ENCODE measurements at places on chromosomes 11 and 22.

- DNase-seq: no peak
Measured at GRCh38 chr11:65288706-65289536, 25.7 kb upstream of the CDC42EP2 start.

DNA sequence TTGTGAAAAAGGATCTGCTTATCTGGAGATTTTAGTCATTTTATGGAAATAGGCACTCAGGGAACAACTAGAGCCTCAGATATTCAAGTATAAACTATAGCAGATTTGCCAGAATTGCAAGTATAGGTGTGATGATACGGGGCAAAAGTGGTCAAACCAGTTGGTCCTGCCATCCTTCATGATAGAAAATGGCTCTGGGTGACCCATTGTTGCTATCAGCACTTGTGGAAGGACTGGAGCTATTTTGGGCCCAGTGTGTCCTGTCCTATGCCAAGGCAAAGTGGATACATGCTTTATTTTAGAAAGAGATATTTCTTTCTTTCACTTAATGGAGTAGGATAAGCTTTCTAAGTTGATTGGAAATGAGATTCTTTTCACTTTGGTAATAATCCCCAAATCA lies 85.2 kb downstream of the PPP6R3 start:
- DNase-seq: no peak

DNA sequence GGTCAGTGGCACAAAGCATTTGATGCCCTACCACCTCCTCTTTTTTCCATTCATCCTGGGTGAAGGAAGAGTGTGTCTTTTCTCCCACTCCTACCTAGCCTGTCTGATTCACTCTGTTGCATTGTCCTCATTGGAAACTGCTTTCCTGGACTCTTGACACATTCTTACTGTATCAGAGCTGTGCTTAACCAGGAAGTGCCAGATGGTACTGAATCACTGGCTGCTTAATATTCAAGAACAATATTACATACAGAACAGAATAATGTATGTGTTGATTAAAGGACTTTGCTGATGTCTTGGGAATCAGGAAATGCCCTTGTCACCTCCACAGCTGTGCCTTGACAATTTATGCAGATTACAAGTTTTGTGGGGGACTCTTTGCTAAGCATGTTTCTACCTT lies 44.4 kb downstream of the SVIP start:
- no peak for DNase-seq

- no peak for DNase-seq
Measured at GRCh38 chr22:32684148-32684821, 117.2 kb upstream of the TIMP3 start.

DNA sequence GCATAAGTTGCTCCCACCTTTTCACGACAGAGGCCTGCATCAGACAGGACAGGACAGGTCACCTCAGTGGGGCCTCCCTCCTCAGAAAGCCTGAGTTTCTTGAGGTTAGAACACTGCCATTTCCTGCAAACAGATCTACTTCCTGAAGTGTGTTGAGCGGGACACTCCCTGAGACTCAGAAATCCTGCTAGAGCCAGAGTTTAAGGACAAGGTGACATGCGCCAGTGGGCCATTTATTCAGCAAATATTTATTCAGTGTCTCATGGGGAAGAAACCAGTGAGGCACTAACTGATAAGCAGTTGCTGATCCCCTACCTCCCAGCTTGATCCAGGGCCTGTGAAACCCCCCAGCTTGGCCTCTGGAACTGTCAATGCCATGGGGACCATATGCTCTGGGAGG lies 454.6 kb downstream of the SOX6 start:
- no peak for DNase-seq

GRCh38 chr11:100769617-100770016 lies 82.5 kb downstream of the ARHGAP42 start:
- DNase-seq: no peak

- DNase-seq: no peak
Measured at GRCh38 chr11:100637706-100638105, 49.4 kb upstream of the ARHGAP42 start.

DNA sequence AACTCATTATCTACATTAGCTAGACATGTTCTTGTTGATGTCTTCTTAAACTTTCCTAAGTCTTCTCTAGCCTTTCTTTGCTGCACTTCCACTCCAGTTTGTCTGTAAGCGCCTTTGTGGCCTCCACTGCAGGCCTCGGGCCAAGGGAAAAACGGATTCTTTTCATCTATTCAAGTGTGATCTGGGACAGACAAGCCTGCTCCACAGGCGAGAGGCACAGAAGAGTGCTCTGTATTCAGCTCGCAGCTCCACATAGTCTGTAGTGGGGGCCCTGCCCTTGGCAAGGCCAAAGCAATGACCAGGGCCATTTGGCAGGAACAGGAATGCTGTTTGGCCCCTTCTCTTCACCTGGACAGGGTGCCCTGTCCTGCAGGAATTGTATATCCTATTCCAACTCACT lies 84.1 kb upstream of the BARX2 start:
- DNase-seq: no peak

GRCh38 chr11:101176381-101176780 lies 46.8 kb upstream of the PGR start:
- DNase-seq: no peak

DNA sequence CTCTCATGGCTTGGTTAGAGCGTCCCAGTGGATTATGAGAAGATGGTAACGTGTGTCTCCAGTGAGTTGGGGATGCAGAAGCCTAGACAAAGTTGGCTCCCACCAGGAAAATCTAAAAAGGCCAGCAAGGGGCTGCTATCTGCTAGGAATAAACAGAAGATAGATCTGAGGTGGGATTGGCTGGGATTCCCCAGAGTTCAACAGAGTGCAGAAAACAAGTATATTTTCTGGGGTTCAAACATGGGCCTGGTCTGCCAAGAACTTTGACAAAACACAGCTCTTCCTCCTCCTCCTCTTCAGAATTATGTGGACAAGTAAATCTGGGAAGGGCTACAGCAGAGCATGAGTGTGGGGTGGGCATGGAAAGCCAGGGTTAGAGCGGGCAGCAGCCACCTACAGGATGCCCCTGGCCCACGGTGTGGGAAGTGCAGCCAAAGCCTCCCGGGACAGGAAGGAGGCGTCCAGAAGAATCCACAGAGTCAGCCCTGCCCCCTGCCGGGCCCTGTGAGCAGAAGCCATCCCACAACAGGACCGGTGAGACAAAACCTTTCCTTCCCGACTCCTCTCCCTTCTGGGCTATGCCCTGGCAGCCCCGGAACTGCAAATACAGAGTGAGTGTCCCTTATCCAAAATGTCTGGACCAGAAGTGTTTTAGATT lies 67.1 kb downstream of the CD82 start:
- DNase-seq: no peak

- no peak for DNase-seq
Measured at GRCh38 chr11:9201372-9202162, 63.6 kb downstream of the DENND5A start.

GRCh38 chr11:8028766-8029165 lies 41.6 kb downstream of the EIF3F start:
- DNase-seq: no peak

DNA sequence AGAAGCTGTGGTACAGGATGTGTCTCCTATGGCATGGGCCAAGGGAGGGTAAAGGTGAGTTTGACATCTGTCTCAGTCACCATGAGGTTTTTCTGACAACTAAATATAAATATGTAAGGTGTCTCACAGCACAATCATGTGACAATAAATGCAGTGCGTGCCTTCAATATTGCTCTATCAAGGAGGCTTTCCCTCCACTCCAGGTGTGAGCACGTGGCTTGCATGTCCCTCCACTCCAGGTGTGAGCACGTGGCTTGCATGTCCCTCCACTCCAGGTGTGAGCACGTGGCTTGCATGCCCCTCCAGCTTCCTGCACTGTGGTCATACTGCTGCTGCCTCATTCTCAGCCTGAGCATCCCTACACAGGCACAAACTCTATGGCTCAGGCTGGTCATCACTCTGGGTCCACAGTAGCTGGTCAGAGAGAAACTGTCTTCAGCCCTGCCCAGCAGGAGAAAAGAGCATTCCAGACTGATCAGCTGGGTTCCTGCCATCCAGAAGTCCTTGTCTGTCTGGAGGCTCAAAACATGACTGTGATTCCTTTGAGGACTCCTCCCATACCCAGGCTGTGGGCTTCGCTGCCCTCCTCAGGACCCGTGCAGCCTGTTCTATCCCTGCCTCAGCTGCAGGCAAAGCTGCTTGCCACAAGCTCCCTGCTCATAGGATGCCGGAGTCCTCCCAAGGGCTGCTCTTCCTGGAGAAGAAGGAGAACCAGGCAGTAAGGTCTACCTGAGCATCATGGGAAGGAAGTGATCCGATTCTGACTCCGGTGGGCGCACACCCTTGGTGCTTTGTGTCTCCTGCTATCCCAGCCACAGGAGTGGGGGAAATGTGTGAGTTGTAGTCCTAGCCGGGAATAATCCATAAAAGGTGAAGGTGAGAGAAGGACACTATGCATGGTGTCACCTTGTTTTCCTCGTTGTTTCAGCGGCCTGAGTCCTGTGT lies 33.4 kb upstream of the VPREB1 start:
- no peak for DNase-seq

GRCh38 chr11:7538466-7539454 lies 25.0 kb downstream of the PPFIBP2 start:
- no peak for DNase-seq

DNA sequence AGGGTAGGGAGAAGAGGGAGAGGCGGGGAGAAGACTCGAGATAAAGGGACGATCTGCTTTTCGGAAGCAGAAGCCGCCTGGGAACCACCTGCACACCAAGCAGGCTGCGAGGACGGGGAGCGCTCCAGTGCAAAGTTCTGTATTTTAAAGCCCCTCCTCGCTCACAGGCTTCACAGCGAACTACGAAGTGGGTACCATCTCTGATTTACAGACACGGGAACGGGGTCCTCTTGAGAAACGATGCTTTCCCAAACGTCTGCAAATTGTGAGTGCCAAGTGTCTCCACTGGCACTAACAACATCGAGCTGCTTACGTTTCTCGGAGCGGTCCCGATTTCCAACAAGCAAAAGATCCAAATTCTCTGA lies 700 bp upstream of the STX3 start:
- no peak for DNase-seq

- DNase-seq: no peak
Measured at GRCh38 chr22:50061141-50061823, 3.2 kb upstream of the TTLL8 start.

- DNase-seq: no peak
Measured at GRCh38 chr22:19875061-19875530, 20.4 kb upstream of the GNB1L start.

- no peak for DNase-seq
Measured at GRCh38 chr22:23359583-23360123, 179.3 kb downstream of the BCR start.

DNA sequence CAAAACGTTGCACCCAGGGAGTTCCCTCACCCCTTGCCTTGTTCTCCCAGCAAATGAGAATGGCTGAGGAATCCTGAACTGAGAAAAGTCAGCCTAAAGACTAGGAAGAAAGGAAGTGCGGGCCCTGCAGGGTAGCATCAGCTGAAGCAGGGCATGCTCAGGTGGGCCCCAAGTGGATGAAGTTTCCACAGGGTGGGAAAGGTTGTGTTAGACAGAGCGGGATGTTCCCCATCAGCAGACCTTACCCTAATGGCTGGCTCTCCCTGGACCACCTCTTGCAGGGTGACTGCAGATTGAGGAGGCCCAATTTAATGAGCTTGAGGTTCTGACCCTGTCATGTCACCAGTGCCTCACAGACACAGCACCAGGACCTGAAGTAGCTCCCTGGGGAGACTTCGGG lies 81.5 kb upstream of the MYOD1 start:
- no peak for DNase-seq

DNA sequence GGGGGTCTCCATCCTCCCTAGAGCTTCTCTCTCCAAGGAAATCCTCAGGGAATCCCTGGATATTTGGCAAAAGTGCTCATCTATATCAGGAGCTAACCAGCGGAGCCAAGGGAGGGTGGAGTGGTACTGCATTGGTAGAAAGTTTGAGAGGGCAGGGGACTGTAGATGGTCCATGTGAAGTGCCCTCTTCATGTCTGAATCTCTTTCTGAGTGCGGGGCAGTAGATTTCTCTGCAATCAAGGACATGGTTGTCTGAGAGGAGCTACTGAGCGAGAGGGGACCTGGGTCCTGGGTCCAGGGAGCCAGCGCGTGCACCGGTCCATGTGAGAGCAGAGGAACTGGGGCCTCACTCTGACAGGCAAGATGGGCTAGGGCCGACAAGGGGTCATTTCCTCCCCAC lies 701 bp downstream of the DIXDC1 start:
- DNase-seq: no peak

DNA sequence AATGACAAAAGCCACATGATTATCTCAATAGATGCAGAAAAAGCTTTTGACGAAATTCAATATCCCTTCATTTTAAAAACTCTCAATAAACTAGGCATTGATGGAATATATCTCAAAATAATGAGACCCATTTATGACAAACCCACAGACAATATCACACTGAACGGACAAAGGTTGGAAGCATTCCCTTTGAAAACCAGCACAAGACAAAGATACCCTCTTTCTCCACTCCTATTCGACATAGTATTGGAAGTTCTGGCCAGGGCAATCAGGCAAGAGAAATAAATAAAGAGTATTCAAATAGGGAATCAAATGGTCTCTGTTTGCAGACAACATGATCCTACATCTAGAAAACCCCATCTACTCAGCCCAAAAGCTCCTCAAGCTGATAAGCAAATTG lies 52.0 kb downstream of the CASP12 start:
- no peak for DNase-seq

GRCh38 chr11:87290304-87290922 lies 252.7 kb downstream of the TMEM135 start:
- DNase-seq: no peak

DNA sequence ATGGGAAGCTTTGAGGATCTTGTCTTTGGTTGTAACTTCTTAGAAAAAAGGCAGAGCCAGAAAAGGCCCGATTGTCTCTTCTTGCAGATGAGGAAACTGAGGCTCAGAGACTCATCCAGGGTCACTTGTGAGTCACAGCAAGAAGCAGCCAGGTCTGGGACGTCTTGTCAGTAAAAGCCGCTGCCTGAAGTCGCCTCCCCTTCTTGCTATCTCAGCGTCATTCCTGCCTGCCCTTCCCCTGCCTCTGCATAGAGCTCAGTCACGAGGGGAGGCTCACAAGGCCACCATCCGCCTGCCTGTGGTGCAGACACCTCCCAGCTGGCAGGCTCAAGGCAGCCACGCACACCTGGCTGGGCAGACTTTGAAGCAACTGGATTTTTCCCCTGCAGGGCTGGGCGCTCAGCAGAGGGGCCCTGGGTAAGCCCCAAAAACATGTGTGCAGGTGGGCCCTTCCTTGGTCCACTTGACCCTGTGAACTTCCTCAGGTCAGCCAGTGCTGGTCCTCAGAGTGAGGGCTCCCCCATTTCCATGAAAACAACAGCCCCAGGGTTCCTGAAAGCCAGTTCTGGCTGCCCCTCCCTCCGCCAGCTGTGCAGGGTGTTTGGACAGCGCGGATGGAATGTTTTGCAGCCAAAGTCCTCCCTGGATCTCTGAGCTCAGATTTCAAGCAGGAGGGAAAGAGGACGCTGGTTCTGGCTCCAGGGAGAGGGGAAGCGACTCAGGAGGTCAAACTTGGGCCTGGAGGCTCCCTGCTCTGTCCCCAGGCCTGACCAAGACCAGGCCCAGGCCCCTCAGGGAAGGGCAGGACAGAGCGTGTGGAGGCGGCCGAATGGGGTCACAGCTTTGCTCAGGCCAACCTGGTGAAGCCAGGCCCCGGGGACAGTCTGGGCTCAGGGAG lies 6.0 kb upstream of the RAB3IL1 start:
- no peak for DNase-seq

Measured in HS-27A (cell line).